ENCODE measurements at places on chromosomes 16 and 17. TPM values are rescaled to one million over a fixed set of nuclear protein-coding genes. Genes with fewer than 3 reads are reported as not detected.

Gene FBXO39
- polyA plus RNA-seq, result not detected

Gene TNFRSF17
- not detected for polyA plus RNA-seq

Gene NLRC3
- 1.0 TPM for polyA plus RNA-seq

Gene PNPO
- 10.2 TPM for polyA plus RNA-seq

Gene SOST
- polyA plus RNA-seq, result not detected

Data from muscle of leg (tissue), 16 donors.